Activated naive CD8-positive, alpha-beta T cell treated with anti-CD3 and anti-CD28 coated beads, Interleukin-2, amount 50 U/mL, for 16 hours (primary cell): ENCODE measurements at places on chromosomes 4 and X.
A peak's percentile ranks its signal among the peaks of the same experiment; 100 is the strongest.

DNA sequence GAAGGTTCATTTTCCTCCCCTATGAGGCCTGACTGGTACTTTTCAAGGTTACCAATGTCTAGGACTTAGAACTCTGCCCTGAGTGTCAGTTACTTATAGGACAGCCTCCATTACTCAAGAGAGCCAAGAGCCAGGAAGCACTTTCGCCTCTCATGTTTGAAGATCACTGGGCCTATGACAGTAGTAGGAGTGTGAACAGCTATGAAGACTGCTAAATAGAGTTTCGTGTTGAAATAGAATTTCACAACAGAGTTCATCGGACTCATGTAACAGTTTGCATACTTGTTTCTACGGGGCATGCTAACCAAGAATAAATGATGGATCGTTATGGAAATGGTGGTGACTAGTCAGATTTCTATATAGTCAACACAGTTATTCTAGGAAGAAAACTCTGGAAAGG lies 97.8 kb upstream of the GPC4 start:
- DNase-seq = no peak

GRCh38 chr4:41202820-41203568 lies 11.3 kb downstream of the APBB2 start:
- DNase-seq = no peak

- no peak for DNase-seq
These were observed 32.2 kb downstream of the COPS4 start for GRCh38 chr4:83067058-83067639.

GRCh38 chr4:664713-665231 lies 9.3 kb downstream of the ATP5ME start:
- no peak for DNase-seq

DNA sequence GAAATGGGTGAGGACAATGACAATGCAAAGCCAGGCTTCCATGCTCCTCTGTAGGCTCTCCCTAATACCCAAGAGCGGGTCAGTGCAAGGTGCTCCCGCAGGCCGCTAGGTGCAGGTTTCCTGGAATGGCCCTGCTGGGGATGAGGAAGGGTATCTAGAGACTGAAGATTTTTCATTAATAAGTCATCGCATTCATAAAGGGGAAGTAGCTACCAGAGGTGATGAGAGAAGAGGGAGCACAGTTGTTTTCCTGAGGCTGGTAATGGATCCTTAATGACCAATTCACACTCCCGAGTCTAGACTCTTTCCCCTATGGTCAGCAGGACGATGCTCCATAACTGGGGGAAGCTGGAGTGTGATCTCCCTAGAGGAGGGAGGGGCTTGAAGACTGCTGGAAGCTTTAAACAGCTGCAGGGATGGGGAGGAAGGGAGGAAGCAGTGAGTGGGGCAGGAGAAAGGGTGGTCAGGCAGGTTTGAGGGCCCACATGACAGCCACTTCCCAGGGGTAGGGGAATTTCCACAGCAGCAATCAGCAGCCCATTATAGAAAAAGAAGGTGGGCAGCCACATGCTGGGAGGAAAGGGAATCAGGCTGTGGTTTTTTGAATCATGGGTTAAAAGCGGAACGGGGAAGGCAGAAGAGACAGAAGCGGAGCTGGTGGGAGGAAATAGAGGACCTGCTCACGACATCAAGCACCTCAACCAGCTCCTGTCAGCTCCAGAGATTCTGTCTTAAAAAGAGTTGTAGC lies 10.2 kb upstream of the ATP6AP2 start:
- no peak for DNase-seq

- no peak for DNase-seq
These were observed 276.6 kb downstream of the BCOR start for GRCh38 chrX:39820938-39821708.

DNA sequence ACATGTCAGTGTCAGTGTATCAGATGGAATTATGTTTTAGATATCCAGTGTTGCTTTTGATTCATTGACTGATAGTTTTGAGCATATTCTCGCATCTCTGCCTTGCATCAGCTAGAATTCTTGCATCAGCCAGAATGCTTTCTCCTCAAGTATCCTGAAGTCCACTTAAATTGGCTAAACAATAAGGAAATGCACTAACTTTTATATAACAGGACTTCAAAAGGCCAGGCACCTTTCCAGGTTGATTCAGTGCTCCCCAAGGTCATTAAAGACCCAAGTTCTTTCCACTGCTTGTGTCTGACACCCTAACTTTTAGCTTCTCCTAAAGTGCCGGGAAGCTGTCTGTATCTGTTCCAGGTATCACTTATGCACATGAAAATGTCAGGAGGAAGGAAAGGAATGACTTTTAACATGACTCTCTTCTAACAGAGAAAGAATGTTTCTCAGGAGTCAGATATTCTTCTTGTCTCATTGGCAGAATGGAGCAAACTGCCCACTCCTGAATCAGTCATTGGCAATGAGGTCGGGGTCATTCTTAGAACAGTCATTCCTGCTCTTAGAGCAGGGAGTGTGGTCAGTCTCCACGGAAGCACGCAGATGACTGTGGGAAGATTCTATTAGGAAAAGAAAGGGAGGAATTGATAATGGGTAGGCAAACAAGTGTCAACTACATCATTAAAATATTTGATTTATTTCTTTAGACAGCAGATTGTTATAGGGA lies 92.9 kb upstream of the TLL1 start:
- DNase-seq = no peak

GRCh38 chrX:46686003-46686645 lies 72.8 kb downstream of the SLC9A7 start:
- peak; percentile 1 for DNase-seq

GRCh38 chrX:37787423-37787869 lies 7.6 kb downstream of the CYBB start:
- no peak for DNase-seq

GRCh38 chr4:151853034-151853433 lies 92.2 kb upstream of the GATB start:
- DNase-seq = no peak

- DNase-seq = no peak
These were observed 20.2 kb downstream of the FBXW7 start for GRCh38 chr4:152515678-152516077.

DNA sequence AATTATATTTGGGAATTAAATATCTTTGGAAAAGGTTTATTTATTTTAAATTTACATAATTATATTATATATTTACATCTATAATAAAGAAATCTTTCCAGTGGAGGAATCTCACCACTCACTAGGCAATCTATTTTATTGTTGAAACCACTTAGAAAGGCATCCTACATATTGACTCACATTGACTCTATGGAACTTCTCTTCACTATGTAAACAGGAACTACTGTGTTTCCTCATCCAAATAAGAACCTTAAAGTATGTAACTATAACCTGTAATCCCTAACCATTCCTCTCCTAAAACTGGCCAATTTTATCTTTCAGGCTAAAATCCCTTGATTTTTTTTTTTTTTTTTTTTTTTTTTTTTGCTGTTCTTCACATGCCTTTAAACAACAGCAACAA lies 268.7 kb downstream of the MAPK10 start:
- DNase-seq = no peak

DNA sequence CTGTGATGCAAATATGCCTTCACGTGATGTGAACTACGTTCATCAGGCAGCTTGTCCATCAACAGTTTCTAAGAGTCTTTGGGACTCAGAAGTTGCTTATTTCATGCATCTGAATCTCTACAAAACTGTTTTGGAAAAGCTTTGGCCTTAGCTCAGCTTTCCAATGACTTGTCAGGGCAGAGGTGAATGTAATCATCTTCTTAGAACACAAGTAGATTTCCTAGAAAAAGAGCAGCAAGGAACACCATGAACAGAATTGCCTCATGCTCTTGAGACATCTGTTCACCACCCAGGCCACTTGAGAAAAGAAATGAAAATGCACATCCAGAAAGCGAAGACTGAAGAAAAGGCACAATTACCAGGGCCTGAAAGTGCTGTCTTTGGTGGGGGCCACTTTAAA lies 105.8 kb upstream of the PDHA1 start:
- no peak for DNase-seq

- DNase-seq = no peak
These were observed 3.2 kb downstream of the TMEM165 start for GRCh38 chr4:55398966-55399365.

DNA sequence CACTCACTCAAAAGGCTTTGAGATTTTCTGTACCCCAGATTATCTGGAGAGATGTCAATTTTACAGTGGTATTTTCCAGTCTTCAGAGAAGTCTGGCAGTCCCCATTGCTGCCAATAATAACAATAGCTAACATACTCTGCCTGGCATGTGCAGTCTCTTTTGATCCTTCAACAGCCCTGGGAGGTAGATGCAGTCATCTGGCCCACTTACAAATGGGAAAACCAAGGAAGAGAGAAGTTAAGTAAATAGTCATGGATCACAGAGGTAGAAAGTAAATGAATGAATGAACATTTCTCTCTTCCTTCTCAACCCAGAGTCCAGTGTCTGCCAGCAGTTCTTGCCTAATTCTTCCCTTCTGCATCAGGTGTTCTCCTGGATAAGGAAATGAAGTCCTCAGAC lies 113.0 kb upstream of the EDNRA start:
- no peak for DNase-seq

DNA sequence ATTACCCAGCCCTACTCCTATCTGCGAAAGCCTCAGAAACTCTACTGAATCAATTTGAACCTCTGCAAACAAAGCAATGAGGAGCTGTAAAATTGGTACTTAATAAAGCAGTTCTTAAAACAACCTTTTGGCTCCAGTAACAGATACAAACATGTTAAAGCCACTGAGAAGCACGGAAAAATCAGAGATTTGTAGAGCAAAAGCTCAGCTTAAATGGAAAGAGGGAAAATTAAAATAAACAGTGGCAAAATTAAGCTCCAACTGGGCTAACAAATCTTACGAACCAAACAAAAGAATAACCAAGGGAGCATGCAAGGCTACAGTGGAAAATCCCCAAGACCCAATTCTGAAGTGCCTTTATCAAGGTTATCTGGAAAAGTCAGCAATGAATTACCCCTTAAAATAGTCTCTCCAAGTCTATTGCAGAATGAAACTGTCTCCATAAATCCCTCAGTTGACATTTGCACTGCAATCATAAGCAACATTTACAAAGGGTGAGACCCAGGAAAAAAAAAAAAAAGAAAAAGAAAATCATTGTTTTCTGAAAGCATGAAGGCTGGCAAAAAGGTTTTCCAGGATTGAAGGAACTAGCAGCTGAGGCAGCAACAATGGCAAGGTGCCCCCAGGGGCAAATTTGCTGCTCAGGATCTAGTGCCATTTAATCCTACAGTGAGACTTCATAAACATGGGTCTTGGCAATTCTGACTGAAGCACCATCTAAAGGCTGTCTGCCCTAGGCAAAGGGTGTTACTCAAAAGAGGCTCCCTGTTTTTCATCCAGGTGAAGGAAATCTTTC lies 40.1 kb downstream of the USP46 start:
- no peak for DNase-seq
